ENCODE measurements at places on chromosomes 5 and 9. TPM values are rescaled to one million over a fixed set of nuclear protein-coding genes. Genes with fewer than 3 reads are reported as not detected.
A peak's percentile ranks its signal among the peaks of the same experiment; 100 is the strongest.

The ADGRD2 gene
- total RNA-seq = not detected

DNA sequence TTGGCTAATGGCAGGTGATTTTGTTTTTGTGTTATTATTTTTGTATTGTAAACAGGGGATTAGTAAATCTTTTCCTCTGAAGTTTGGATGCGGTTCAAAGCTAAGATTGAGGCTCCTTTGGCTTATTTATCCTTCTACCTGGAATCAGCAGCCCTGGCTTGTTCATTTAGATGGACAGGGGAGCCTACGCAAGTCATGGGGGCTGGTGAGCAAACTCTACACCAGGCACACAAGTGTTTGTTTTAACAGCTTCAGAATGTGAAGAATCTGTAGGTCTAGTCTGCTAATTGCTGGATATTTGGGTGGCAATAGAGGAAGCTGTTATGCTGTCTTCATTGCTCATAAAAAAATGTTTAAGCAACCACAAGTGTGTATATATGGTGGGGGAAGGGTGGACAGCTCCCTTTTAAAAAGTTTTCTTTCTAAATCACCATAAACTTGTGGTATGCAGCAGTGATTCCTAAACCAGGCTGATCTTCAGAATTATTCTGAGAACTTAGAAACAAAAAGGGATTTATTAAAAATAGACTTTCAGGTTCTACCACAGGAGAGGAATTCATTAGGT, 20.7 kb downstream of the ZNF462 start:
- no peak overlapping the region for H3K4me3 ChIP-seq
- peaks cover 85% of the 10 kb centered on the region for H3K4me1 ChIP-seq
- no peaks in the 10 kb centered on the region for H3K27me3 ChIP-seq
- no peaks in the 10 kb centered on the region for H3K36me3 ChIP-seq
- no peak for DNase-seq

DNA sequence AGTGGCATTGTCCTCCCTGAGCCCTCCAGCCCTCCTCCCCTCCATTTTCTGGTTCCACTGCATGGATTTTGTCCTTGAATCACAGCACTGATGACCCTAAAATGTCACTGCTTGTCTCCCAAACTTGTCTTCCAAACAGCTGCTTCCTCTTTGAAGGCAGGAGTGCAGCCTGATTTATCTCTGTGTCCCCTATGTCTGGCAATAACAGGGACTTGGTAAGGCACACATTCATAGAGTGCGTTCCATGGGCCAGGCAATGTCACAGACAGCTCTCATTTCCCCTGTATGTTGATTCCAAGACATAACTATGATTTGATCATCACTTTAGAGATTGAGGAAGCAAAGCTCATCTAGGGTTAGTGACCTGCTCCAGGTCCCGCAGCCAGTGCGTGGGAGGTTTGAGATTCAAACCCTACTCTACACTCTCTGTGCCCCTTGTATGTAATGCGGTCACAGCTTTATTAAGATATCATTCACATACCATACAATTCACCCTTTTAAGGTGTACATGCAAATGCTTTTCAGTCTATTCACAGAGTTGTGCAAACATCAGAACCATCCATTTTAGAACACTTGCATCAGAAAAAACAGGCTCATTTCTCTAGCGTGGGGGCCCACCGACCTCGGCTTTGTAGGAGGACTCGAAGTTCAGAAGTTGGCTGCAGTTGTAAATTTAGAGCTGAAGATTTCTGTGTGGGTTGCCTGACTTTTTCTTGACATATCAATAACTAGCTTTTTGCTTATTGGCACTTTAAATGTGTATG, 28.4 kb upstream of the BOD1 start:
- no peaks in the 10 kb centered on the region for H3K27me3 ChIP-seq
- peaks cover 40% of the 10 kb centered on the region for H3K4me1 ChIP-seq
- DNase-seq = no peak
- peak overlapping the region; percentile 84 for H3K27ac ChIP-seq
- H3K4me3 ChIP-seq = no peak overlapping the region
- no peaks in the 10 kb centered on the region for H3K36me3 ChIP-seq

DNA sequence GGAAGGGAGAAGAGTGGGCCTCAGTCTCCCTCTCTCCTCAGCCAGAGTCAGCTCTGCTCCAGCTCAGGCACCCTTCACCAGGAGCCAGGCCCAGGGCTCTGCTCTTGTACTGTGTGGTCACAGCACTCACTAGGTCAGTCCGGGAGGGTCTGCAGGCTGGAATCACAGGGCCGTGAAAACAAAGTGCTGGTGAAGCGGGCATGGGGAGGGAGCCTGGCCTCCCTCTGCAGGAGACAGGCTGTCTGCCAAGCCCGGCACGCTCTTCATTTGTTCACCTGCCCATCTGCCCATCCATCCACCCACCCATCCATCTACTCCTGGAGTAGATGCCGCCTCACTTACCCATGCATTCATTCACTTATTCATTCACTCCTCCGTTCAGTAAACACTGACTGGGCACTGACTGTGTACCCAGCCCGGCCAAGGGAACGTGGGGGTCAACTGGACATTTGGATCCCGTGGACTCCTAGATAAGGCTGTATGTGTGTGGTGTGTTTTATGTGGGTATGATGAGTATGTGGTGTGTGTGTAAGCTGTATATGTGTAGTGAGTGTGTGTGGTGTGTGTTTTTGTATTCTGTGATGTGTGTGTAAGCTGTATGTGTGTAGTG, 3.6 kb downstream of the SPAAR start:
- DNase-seq = no peak
- no peaks in the 10 kb centered on the region for H3K27me3 ChIP-seq
- no peak overlapping the region for H3K27ac ChIP-seq
- H3K36me3 ChIP-seq = no peaks in the 10 kb centered on the region
- no peak overlapping the region for H3K4me3 ChIP-seq

DNA sequence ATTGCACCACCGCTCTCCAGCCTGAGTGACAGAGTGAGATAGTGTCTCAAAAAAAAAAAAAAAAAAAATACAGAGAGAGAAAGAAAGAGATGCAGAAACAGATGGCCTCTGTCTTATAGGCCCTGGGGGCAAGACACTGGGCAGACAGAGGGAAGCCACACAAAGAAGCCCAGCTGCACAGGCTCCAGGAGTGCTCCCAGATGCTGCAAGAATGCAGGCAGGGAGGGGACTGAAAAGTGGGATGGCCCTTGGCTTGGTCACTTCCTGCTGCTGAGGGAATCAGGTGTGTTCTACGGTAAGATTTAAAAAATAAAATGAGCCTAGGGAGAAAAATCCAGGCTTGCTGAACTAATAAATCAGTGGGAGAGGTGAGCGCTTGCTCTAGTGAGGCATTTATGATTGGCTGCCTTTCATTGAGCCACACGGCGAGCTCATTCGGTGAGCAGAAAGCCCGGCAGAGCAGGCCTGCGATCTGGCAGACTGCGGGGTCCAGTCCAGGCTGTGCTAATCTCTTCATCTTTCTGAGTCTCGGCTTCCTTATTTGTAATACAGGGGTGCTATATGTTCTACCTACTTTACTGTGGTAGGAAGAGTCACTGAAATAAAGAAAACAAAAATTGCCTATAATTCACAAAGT, 80.6 kb downstream of the RAD23B start:
- peaks cover 13% of the 10 kb centered on the region for H3K4me1 ChIP-seq
- peaks cover 2% of the 10 kb centered on the region for H3K27me3 ChIP-seq
- no peak overlapping the region for H3K27ac ChIP-seq
- H3K36me3 ChIP-seq = peaks cover 1% of the 10 kb centered on the region
- no peak overlapping the region for H3K4me3 ChIP-seq
- no peak for DNase-seq

- H3K4me3 ChIP-seq = no peak overlapping the region
- no peak overlapping the region for H3K27ac ChIP-seq
- peaks cover 2% of the 10 kb centered on the region for H3K36me3 ChIP-seq
- DNase-seq = no peak
- no peaks in the 10 kb centered on the region for H3K4me1 ChIP-seq
Observed at GRCh38 chr5:32551865-32552264, 33.5 kb upstream of the SUB1 start.
